ENCODE measurements at places on chromosomes 7 and 10. TPM values are rescaled to one million over a fixed set of nuclear protein-coding genes. Genes with fewer than 3 reads are reported as not detected.
A peak's percentile ranks its signal among the peaks of the same experiment; 100 is the strongest.

DNA sequence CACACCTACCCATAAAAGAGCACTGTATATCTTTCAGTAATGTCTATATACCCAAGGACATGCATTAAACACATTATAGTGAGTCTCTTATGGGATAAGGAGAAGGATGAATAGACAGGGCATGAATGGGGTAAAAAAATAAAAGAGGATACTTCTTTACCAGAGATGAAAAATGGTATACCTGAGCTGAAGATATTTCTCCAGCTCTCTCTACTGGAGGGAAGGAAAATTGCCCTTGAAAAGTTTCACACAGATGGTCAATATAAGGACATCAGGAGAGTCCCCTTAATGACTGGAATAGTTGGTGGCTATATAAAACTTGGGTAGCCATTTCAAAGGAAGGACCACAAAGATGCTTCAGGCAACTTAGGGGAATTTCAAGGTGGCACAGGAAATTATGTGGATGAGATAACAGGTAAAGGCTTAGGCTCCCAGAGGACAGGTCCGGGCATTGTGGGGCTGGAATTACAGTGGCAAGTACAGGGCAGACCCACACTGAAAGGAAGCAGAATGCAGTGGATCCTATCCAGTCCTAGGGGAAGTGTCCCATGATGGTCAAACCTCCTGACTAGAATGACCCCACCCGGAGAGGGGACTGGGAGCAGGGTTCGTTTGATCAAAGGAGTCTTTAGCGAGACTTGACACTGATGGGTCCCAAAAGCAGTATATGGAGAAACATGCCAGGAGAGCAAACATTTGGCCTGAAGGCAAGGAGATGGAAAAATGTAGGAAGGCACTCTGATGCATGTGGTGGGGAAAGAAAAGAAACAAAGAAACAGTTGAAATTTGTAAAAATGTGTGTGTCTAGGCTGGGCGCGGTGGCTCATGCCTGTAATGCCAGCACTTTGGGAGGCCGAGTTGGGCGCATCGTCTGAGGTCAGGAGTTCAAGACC lies 35.6 kb downstream of the PLAU start:
- H3K4me3 ChIP-seq, result no peak overlapping the region
- H3K4me1 ChIP-seq, result no peaks in the 10 kb centered on the region
- no peak for DNase-seq
- H3K36me3 ChIP-seq, result no peaks in the 10 kb centered on the region
- no peak overlapping the region for H3K27ac ChIP-seq
- peaks cover 18% of the 10 kb centered on the region for H3K27me3 ChIP-seq

- H3K4me1 ChIP-seq, result peaks cover 52% of the 10 kb centered on the region
- H3K4me3 ChIP-seq, result no peak overlapping the region
- peaks cover 2% of the 10 kb centered on the region for H3K36me3 ChIP-seq
- no peaks in the 10 kb centered on the region for H3K27me3 ChIP-seq
Measured at GRCh38 chr10:35460852-35461460, 124.6 kb downstream of the CCNY start.

- no peak overlapping the region for H3K4me3 ChIP-seq
- no peaks in the 10 kb centered on the region for H3K27me3 ChIP-seq
- no peak for DNase-seq
- H3K36me3 ChIP-seq, result no peaks in the 10 kb centered on the region
- H3K4me1 ChIP-seq, result no peaks in the 10 kb centered on the region
Measured at GRCh38 chr7:17370901-17371585, 72.6 kb downstream of the AHR start.

Gene COBL
- total RNA-seq, result not detected

Gene C7orf57
- 0.14 TPM for total RNA-seq

DNA sequence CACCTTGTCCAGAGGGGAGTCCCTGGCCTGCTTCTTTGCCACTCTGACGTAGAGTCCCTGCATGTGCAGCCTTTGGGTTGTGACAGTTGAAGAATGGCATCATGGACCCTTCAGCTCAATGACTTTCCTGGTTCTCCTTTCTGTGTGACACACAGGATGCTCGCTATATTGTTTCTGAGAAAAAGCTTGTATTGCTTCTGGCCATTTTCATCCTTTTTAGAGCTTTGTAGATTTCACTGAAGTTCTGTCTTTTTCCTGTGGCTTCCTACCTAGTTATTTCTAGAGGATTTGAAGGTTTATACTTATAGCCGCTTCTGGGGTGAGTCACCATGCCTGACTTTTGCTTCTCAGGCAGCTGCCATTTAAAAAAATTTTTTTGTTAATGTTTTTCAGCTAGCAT lies 27.0 kb downstream of the SND1 start:
- peak; percentile 67 for DNase-seq
- H3K27ac ChIP-seq, result peak overlapping the region; percentile 92
- no peaks in the 10 kb centered on the region for H3K27me3 ChIP-seq
- H3K4me1 ChIP-seq, result peaks cover 36% of the 10 kb centered on the region
- H3K36me3 ChIP-seq, result peaks cover 67% of the 10 kb centered on the region

DNA sequence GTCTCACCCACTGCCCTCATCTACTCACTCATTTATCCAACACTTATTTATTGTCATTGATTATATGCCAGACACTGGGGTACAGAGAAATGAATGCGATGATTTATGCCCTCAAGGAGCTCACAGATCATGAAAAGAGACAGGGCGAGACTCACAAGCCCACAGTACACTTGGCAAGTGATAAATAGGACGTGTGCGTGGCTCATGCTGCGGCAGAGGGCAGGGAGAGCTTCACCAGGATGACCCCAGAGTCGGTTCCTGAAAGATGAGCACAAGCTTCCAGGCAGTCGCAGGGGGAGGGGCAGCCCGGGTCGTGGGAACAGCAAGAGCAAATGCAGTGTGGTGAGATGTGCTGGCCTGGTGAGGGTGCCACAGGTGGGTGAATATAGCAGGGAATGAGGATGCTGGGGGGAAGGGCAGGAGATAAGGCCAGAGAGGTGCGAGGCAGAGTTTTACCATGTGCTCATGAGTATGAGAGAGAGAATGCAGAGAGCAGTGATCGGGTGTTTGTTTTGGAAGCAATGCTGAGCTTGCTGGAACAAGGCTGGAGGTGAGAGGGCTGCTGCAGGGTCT lies 70.9 kb downstream of the ATXN7L1 start:
- no peak for DNase-seq
- no peaks in the 10 kb centered on the region for H3K27me3 ChIP-seq
- H3K36me3 ChIP-seq, result peaks cover 2% of the 10 kb centered on the region
- H3K27ac ChIP-seq, result peak overlapping the region; percentile 84
- peak overlapping the region; percentile 53 for H3K4me3 ChIP-seq

Gene HOXA7
- total RNA-seq, result not detected

- no peak overlapping the region for H3K27ac ChIP-seq
- peaks cover 21% of the 10 kb centered on the region for H3K27me3 ChIP-seq
- H3K36me3 ChIP-seq, result no peaks in the 10 kb centered on the region
- no peak for DNase-seq
- no peak overlapping the region for H3K4me3 ChIP-seq
Measured at GRCh38 chr7:151405588-151405987, 4.2 kb downstream of the WDR86 start.

- peak overlapping the region; percentile 97 for H3K4me3 ChIP-seq
- H3K4me1 ChIP-seq, result peaks cover 32% of the 10 kb centered on the region
- H3K36me3 ChIP-seq, result peaks cover 16% of the 10 kb centered on the region
Measured at GRCh38 chr10:5976512-5977470, 552 bp downstream of the IL15RA start.
